ENCODE measurements at places on chromosomes 16 and 17.
A peak's percentile ranks its signal among the peaks of the same experiment; 100 is the strongest.

- DNase-seq = no peak
These were observed 11.8 kb downstream of the ALDH3A2 start for GRCh38 chr17:19660219-19660870.

DNA sequence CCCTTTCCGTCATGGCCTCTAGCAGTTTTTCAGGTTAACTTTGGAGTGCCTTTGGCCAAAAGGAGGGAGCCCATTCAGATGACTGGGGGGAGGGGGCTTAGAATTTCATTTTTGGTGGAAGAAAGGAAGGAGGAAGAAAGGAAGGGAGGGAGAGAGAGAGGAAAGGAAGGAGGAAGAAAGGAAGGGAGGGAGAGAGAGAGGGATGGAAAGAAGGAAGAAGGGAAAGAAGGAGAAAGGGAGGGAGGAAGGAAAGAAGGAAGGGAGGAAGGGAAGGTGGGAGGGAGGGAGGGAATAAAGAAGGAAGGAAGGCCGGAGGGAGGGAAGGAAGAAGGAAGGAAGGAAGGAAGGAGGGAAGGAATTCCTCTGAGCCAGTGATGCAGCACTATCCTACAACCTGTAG, 25.7 kb downstream of the MMP15 start:
- no peak for DNase-seq

- DNase-seq = no peak
These were observed 112.7 kb downstream of the NPIPB5 start for GRCh38 chr16:22623351-22623781.

GRCh38 chr16:55447231-55447630, 31.8 kb upstream of the MMP2 start:
- no peak for DNase-seq

GRCh38 chr17:19387921-19388521, 1.0 kb upstream of the MFAP4 start:
- DNase-seq = no peak

DNA sequence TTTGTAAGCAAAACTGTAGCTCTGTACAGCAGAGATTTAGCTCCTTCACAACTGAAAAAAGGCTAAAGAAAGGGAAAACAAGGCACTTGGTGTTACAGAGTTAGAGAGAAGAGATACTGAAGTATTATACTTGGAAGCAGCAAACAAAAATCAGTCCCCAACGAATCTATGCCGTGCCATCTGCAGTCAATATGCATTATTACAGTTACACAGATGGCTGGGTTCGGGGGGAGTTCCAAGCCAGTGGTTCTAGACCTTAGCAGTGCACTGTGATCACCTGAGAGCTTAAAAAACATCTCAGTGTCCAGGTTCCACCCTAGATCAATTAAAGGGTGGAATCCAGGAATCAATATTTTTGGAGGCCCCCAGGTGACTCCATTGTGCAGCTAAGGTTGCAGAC, 489.9 kb downstream of the SHISA9 start:
- no peak for DNase-seq

DNA sequence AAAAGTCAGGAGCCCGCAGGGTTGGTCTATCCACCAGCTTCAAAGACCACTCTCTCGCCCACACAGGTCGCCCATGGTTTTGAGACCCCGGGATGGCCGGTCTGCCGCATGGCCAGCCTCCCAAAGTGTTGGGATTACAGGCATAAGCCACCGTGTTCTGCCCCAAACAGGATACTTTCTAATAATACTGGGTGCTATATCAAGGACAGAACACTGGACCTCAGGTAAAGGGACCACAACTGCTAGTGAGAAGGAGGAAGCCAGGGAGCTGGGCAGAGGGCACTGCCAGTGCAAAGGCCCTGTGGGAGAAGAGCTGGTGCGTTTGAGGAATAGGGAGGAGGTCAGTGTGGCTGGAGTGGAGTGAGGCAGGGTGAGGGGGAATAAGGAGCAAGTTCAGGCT, 34.1 kb downstream of the IL21R start:
- DNase-seq = no peak

DNA sequence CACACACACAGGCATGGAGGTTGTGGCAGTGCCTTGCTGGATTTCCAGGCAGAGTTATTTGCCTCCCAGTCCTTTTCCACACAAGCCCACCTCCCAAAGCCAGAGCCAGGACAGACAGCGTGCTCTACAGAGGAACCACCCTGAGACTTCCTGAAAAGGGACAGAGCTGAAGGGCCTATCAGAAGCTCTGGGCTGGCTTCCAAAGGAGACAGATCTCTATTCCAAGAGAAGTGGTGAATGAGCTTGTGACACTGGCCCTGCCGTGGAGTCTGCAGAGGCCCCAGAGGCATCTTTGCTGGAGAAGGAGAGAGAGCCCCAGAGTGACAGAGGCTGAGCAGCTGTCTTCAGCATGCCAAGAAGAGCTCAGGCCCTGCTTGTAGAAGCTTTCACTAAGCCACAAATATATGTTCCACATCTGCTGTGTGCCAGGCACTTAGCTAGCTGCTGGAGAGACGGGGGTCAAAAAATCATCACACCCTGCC, 8.3 kb upstream of the LPCAT2 start:
- no peak for DNase-seq

- no peak for DNase-seq
These were observed 306.8 kb upstream of the CCL2 start for GRCh38 chr17:33948309-33948708.

GRCh38 chr17:2547176-2547575, 35.5 kb upstream of the METTL16 start:
- DNase-seq = no peak

- DNase-seq = no peak
These were observed 3.4 kb downstream of the SLC16A5 start for GRCh38 chr17:75090871-75091854.

GRCh38 chr17:1605681-1606351, 22.8 kb downstream of the SLC43A2 start:
- no peak for DNase-seq

DNA sequence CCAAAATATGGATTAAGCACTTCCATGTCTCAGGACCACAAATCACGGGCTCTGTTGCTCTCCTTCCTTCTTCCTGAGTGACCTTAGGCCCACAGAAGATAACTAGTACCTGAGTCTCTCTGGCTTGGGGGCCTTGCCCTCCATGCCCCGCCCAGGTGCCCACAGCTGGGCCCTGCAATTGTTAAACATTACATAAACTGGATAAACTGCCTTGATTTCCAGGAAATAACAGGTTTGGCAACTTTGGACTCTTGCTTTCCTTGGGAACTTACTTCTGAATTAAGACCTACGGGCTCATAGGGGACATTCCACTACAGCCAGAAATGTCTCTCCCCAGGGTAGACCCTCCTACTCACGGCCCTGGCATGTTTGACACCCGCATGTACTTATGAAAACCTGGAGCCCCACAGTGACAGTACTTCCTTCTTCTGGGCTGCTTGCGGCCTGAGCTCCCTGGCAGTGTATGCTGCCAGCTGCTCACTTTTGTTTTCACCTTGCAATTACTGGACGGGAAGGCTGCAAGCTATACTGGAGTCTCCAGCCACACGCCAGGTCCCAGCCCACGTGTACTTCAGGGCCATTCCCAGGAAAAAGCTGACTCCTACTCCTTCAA, 2.3 kb upstream of the UBALD2 start:
- DNase-seq = peak; percentile 50

Measured in SIG-M5 (cell line).